ENCODE measurements at places on chromosomes 2 and 18.

DNA sequence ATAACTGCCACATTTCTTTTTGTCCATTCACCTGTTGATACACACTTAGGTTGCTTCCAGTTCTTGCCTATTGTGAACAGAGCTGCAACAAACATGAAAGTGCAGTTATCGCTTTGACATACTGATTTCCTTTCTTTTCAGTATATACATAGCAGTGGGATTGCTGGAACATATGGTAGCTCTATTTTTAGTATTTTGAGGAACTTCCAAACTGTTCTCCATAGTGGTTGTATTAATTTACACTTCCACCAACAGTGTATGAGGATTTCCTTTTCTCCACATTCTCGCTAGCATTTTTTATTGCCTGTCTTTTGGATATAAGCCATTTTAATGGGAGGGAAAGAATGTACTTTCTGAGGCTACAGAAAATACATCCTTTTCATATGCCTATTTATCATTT, 167.4 kb downstream of the GULP1 start:
- no peak for ATAC-seq

DNA sequence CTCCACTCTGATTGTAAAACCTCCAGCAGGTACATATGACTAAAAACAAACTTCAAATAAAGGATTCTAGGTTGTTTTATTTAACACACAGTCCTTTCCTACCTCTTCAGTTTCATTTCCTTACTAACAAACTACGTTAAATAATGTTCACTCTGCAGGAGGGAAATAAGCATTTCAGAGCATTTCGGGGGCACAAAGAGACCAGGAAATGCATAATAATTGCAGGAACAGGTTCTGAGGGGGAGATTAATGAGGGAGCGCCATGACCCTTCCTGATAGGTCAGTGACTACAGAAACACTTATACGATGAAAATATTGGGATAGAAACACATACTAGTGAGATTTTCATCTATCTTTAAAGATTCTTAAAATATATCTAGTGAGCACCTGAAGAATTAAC, 416.6 kb downstream of the NRXN1 start:
- no peak for ATAC-seq

- peak; percentile 76 for ATAC-seq
Observed at GRCh38 chr18:32271672-32272208, 81.9 kb downstream of the MEP1B start.

- no peak for ATAC-seq
Observed at GRCh38 chr2:27115519-27115918, 3.4 kb downstream of the CGREF1 start.

- no peak for ATAC-seq
Observed at GRCh38 chr2:101368376-101368775, 18.9 kb downstream of the CREG2 start.

DNA sequence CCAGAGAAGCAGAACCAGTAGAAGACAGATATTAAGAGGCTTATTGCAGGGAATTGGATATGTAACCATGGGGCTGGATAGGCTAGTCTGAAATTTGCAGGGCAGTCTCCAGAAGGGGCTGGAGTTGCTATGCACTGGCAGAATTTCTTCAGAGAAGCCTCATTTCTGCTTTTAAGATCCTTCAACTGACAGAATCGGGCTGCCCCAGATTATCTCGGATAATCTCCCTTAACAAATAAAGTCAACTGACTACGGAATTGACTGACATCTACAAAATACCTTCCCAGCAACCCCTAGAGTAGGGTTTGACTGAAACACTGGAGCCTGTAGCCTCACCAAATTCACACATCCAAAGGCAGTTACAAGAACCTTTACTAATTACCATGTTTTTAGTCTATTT, 136.4 kb downstream of the SOCS6 start:
- ATAC-seq: no peak
